Mesendoderm (in vitro differentiated cells): ENCODE measurements at places on chromosomes 4 and X.

- DNase-seq, result no peak
These were observed 394.7 kb upstream of the CPEB2 start for GRCh38 chr4:14607578-14607977.

DNA sequence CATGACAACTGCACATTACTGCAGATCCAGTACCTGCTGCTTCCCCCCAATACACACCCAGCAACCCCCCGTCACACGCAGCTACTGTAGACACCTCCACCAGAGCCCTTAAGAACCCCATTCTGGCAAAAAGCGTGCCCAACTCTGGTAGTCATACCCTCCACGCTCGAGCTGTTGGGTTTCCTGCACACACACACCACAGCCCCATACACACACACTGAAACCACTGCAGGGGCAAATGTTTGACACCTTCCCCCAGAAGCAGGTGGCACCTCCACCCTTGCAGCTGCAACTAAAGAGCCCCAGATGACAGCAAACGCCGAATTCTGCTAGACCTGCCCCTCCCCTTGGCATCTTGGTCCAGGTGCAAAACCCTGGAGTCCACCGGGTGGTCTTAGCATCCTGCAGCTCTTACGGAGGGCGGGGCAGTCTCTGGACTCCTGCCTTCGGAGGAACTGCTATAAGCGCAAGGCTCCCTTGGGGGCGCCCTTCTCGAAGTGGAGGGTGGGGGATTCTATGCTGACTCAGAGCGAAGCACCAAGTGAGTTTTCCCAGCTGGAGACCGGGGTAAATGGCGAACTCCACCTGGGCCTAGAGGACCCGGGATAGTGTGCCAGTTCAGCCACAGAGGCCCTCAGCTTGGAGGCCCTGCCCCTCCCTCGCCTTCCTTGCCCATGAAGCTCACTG is 1.5 kb downstream of the FRMPD3 start:
- peak; percentile 76 for DNase-seq

- no peak for DNase-seq
These were observed 279.2 kb downstream of the QDPR start for GRCh38 chr4:17232566-17233253.

DNA sequence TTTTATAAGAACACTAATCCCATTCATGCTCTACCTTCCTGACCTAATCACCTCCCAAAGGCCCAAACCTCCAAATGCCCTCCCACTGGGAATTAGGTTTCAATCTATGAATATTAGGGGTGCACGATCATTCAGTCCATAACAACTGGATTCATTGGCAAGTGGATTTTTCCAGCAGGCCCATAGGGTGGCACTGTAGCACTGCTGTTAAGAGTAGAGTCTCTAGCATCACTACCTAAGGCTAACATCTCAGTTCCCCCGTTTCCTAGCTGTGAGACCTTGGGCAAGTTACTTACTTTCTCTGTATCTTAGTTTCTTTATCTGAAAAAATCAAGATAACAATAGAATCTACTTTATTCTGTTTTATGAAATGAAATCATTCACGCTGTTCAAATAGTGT is 315.8 kb downstream of the STIM2 start:
- DNase-seq, result peak; percentile 84
